CD4-positive, alpha-beta T cell treated with Interleukin-6 at 100 ng/mL for 8 hours (primary cell): ENCODE measurements at places on chromosomes 5 and 9.
A peak's percentile ranks its signal among the peaks of the same experiment; 100 is the strongest.

- DNase-seq, result no peak
Measured at GRCh38 chr9:110126986-110127864, 80.7 kb downstream of the C9orf152 start.

GRCh38 chr9:95008151-95008771 is 281.8 kb downstream of the AOPEP start:
- DNase-seq, result no peak

DNA sequence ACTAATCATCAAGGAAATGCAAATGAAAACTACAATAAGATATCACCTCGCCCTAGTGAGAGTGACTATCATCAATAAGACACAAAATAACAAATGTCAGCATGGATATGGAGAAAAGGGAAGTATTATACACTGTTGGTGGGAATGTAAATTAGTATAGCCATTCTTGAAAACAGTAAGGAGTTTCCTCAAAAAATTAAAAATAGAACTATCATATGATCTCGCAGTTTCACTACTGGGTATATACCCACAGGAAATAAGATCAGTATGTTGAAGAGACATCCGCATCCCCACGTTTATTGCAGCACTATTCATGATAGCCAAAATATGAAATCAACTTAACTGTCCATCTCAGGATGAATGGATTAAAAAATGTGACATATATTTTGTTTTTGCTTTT is 31.6 kb upstream of the STK32A start:
- no peak for DNase-seq

DNA sequence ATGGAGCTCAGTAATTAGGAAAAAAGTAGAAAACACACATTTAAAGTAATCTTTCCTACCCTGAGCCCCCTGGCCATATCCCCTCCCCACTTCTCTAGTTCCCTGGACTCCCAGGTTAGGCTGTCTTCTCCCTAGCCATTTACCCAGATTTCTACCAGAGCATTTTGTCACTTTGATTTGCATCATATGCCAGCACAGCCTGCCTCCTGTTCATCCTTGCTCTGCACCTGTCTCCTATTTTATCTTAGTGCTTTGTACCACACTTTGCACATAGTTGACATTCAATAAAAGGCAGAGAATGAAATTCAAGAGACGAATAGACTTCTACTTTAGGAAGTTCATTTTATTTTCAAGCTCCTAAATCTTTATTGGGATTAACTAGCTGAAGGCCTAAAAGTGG is 344.5 kb downstream of the EBF1 start:
- DNase-seq, result no peak

- no peak for DNase-seq
Measured at GRCh38 chr9:112239708-112240107, 64.6 kb upstream of the SUSD1 start.

DNA sequence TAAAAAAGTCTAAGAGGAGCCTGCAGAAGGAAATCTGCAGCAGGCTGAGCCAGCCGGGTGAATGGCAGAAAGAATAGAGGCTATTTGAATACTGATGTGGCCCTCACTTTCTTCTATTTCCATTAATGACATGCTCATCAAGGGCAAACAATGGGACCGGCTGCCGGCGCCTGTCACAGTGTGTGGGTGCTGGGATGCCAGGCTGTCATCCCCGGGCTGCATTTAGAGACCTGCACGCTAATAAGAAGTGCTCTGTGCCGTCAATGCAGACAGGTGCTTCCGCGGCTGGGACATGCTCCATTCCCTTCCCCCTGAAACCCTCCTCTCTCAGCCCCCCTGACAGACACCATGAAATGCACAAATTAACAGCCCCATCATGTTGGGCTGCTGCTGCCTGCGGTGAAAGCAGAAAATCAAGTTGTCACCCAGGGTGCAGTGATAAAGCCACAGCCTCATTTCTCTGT is 217.7 kb upstream of the TBCA start:
- DNase-seq, result no peak

GRCh38 chr5:96933764-96934707 is 1.8 kb upstream of the LNPEP start:
- DNase-seq, result no peak

DNA sequence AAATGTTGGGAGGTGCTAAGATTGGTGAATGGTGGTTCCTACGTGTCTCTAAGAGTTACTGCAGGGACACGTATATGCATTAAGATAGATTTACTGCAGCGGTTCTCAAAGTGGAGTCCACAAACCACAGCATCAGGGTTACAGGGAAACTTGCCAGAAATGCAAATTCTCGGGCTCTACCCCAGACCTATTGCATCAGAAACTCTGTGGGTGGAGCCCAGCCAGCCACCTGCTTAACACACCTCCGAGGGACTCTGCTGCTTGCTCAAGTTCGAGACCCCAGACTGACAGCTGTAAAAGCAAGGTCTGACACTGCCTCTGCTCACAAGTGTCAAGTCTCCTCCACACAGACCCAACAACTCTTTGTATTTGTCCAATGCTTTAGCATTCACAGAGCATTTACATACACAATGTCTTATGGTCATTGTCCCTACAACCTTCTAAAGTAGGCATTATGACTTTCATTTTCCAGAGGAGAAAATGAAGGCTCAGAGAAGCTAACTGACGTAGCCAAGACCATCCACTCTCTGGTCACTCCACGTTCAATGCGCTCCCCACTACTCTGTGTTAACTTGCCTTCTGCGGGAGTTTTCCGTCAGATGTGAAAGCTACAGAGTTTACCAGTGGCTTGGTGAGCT is 48.8 kb downstream of the HSD17B3 start:
- no peak for DNase-seq

DNA sequence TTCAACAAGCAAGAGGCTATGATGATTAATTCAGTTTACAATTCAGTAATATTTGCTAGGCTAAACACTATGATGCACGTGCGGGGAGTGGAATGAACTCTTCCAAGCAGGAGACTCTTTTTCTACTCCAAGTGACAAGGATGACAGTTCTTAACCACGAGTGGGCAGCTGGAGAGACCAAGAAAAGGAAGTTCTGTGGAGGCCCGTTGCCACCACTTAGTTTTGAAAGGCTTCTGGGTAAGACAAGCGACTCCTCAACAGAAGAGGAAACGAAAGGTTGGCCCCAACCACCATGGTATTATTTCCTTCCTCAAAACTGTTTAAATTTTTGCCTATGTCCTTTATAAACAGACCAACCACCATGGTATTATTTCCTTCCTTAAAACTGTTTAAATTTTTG is 2.8 kb downstream of the DCAF12 start:
- peak; percentile 20 for DNase-seq

- no peak for DNase-seq
Measured at GRCh38 chr9:92516521-92516920, 19.3 kb downstream of the ECM2 start.

GRCh38 chr5:16894236-16895057 is 41.6 kb downstream of the MYO10 start:
- no peak for DNase-seq

DNA sequence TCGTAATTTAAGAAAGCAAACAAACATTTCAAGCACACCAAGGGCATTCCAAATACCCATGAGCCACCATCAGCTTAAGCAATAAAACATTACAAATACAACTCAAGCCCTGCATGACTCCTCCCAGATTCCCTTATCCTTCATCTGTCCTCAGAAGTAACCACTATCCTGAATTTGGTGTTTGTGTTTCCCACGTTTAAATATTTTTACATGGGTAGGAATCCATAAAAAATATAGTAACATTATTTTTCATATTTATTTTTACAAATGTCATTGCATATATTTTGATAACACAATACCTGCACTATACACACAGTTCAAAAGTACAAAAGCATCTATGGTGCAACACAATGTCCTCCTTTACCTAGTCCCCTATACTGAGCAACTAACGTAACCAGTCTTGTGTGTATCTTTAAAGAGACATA is 6.4 kb downstream of the PRKAA1 start:
- DNase-seq, result no peak

DNA sequence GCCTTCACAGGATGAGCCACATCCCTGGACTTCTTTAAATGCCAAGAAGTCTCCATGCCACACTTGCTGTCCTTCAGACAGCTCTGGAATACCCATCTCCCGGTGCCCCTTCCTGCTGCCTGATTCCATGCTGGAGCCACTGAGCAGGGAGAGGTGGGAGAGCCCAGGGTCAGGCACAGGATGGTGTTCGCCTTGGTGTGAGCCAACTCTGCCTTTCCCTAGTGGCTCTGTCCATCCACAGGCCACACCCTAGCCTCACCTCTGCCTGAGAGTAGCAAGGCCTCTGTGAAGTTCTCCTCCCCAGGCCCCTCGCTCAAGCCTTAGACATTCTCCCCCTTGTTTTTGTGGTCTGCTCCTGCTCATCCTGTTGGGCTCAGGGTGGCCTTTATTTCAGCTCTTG is 54.2 kb upstream of the ANGPTL2 start:
- DNase-seq, result no peak

DNA sequence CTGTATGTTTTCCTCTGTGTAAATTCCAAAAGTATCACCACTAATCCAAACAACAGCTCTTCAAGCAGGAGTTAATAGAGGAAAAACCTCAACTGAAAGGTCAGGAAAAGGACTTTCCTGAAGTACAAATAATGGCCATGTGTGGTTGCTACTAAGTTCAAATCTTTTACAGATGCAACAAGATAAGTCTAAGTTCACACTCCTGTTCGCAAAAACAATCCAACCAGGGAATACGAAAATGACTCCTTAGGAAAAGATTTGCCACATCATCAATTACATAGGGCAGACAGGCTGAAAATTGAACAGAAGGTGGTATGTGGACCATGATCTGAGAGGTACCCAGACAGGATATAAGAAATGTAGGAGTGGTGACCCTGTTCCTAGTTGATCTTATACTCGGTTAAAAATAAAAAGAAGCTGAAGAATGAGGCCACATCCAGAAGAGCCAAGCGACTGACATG is 210.2 kb downstream of the TSSK1B start:
- no peak for DNase-seq

DNA sequence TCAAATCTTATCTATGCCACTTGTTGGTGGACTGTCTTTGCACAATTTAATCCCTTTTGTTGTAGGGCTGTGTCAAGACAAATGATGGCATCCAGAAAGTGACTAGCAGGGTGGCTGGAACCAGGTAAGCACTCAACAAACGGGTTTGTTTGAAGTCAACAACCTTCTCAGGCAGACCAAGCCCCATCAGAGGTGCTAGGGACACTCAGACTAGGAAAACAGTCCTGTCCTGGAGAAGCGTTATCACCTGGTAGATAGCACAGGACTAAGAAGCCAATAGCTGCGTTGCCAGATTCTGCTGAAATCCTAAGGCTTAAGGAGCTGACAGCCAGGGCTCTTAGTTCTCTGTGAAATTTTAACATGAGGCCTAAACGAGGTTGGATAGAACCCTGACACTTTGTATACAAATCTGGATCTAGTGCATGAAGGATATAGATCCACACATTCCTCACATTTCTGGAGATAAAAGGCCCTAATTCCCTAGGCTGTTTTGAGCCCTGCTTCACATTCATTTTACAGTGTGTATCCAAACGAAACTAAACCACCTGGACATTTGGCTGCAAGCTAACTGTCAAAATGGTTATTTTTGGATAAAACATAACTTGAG is 179.8 kb downstream of the DCP2 start:
- no peak for DNase-seq

GRCh38 chr9:32171339-32171738 is 213.1 kb upstream of the ACO1 start:
- DNase-seq, result no peak

- no peak for DNase-seq
Measured at GRCh38 chr5:147554261-147554817, 44.5 kb upstream of the DPYSL3 start.

- DNase-seq, result peak; percentile 53
Measured at GRCh38 chr9:91036826-91037510, 235.3 kb downstream of the SYK start.

- DNase-seq, result no peak
Measured at GRCh38 chr9:101625876-101626275, 31.1 kb upstream of the PPP3R2 start.

GRCh38 chr5:10964806-10965205 is 203.8 kb upstream of the DAP start:
- no peak for DNase-seq

DNA sequence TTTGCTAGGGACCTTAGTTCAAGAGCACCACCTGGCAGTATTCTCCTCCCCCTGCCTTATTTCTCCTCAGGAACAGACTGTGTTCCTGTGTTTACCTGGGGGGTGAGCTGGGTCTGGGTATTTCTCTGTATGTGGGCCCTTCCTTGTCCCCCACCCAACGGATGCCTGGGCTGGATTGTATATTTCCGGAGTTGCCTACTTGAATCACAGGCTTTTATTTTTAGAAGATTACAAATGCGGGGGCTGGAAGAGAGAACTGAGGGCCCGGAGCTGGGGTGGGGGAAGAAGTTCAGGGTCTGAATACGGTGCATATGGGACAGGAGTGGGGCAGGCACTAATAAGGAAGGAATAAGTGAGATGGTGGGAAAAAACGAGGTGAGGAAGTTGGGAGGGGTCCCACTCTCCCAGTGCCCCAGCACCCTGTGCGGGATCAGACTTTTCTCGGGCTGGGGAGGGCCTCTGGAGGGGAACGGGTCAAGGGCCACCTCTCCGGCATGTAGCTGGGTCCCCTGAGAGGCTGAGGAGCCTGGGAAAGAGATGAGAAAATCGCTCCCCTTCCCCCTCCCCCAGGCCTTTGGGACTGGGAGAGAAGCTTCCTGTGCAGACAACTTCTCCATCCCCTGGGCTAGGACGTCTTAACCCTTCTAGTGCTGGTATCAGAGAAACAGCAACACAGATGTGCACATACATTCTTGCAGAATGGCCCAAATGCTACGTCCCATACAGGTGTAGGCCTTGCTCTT is 42.1 kb downstream of the PCDH1 start:
- no peak for DNase-seq

DNA sequence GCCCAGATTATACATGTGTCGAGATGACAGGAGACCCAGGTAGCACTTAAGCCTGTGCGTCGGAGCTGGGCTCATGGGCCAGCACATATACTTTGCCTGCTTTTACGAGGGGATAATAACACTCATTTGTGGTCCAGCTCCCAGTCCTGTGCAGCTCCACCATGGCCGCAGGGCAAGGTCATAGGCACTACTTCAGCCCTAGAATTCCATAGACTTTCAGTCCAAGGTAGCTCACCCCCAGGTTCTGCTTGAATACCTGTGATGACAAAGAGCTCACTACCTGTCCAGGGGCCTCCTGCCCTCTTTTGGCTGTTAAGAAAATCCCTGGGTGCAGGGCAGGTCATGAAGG is 1.7 kb downstream of the CORO2A start:
- no peak for DNase-seq

DNA sequence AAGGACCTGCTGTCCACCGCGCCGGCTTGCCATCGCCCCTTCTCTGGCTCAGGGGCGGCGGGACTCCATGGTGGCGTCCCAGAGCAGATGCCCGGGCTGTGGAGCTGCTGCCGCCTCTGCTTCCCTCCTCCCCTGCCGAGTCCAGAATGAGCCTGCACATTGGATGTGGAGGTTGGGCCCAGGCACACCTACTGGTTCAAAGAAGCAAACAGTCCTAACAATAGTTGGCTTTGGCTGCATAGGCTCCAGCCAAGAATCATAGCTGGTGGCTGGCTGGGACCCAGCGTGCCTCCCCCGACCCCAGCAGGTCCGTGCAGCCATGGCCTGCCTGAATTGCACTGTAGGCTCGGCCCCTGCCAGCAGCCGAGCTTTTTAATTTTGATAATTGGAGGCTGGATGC is 25.8 kb downstream of the ADAMTSL2 start:
- no peak for DNase-seq
